ENCODE measurements at places on chromosomes 1 and 21. TPM values are rescaled to one million over a fixed set of nuclear protein-coding genes. Genes with fewer than 3 reads are reported as not detected.

GRCh38 chr1:43947874-43948437, 1.2 kb downstream of the IPO13 start:
- H3K27ac ChIP-seq: no peak overlapping the region
- DNase-seq: no peak
- H3K4me1 ChIP-seq: peaks cover 15% of the 10 kb centered on the region

DNA sequence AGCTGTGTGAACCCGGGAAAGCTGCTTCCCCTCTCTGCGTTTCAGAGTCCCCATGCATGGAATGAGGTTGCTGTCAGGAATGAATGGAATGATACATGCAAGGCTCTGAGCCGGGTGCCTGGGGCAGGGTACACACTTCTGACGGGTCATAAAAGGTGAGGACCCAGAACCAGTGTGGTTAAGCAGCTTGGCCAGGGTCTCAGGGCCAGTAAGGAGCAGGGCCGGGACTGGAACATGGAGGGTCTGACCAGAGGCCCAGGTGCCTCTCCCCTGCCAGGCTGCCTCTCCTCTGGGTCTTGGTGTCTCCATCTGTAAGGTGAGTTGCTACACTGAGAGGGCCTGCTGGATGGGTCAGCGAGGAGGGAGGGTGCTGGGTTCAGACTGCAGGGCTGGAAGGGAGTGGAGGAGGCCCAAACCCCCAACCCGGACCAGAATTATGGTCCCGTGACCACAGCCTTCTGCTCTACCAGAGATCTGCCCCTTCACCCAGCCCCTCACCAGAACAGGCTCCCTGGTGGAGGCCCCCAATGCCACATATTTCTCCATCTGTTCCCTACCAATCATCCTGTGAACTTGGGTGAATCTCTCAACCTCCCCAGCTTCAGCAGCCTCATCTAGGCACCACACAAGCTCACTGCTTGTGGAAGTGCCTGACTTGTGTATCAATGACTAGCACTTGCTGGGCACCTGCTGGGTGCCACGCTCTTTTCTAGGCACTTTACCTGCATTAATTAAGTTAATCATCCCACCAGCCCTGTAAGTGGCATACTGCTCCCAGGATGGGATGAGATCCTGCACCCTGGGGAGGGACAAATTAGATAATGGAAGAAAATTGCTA, 16.2 kb upstream of the LRP8 start:
- H3K27me3 ChIP-seq: no peaks in the 10 kb centered on the region
- H3K4me1 ChIP-seq: no peaks in the 10 kb centered on the region
- no peaks in the 10 kb centered on the region for H3K36me3 ChIP-seq
- H3K27ac ChIP-seq: no peak overlapping the region
- no peak for DNase-seq
- no peak overlapping the region for H3K4me3 ChIP-seq

DNA sequence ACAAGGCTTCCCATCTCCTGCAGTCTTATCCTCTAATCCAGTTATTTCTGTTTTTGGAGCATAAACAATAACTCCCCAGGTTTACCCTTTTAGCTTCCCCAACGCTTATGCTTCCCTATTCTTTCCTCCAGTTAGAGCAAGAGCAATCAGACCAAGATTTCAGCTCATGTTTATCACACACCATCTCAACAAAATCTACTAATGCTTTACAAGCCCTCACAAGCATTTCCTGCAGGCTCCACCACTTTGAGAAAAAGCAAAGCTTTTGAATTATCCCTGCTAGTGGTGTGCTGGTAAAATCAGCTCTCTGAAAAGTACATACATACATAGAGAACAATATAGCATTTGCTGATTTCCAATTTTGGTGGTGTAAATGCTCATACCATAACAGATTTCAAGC, 92.9 kb downstream of the EDEM3 start:
- no peak for DNase-seq
- no peak overlapping the region for H3K27ac ChIP-seq
- H3K4me1 ChIP-seq: peaks cover 8% of the 10 kb centered on the region

DNA sequence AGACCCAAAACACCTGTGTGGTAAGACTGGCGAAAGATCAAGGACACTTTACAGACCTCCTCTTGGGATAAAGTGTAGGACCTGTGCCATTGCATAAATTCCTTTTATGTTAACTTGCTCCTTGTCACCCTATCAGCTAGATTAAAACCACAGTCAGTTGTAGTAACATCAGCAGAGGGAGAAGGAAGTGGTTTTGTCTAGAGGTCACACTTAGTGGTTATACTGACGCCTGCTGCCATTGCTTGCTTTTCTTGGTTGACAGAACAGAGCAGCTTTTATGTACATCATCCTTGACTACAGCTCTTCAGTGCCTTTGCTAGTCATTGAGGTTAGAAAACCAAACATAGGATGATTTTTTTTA, 101.4 kb downstream of the PBX1 start:
- H3K36me3 ChIP-seq: no peaks in the 10 kb centered on the region
- H3K27me3 ChIP-seq: no peaks in the 10 kb centered on the region
- DNase-seq: no peak
- no peak overlapping the region for H3K4me3 ChIP-seq
- peaks cover 7% of the 10 kb centered on the region for H3K4me1 ChIP-seq
- peak overlapping the region; percentile 68 for H3K27ac ChIP-seq

GRCh38 chr1:41500378-41500777, 15.9 kb upstream of the EDN2 start:
- H3K27ac ChIP-seq: peak overlapping the region; percentile 32
- H3K4me3 ChIP-seq: no peak overlapping the region
- peak; percentile 64 for DNase-seq
- H3K27me3 ChIP-seq: no peaks in the 10 kb centered on the region

DNA sequence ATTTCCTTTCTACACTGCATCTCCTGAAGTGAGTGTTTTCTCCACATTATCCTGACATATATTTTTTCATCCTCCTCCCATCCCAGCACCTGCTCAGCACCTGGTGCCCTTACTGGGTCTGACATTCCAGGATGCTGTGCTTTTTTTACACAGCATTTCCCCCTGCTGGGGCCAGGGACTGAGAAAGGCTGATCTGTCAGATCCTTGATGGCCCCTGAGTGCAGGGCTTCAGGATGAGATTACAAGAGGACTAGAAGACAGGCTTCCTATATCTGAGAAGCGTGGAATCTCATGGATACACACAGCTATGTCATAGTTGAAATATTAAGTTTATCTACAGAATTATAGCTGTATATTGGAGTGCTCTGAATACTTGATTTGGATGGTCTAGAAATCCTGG, 24.4 kb downstream of the RCAN1 start:
- no peak overlapping the region for H3K27ac ChIP-seq
- no peak overlapping the region for H3K4me3 ChIP-seq
- DNase-seq: no peak
- H3K4me1 ChIP-seq: no peaks in the 10 kb centered on the region

GRCh38 chr1:32771561-32772280, 45.4 kb downstream of the YARS1 start:
- H3K4me1 ChIP-seq: no peaks in the 10 kb centered on the region
- H3K27me3 ChIP-seq: no peaks in the 10 kb centered on the region
- H3K36me3 ChIP-seq: no peaks in the 10 kb centered on the region
- no peak overlapping the region for H3K4me3 ChIP-seq
- H3K27ac ChIP-seq: no peak overlapping the region

DNA sequence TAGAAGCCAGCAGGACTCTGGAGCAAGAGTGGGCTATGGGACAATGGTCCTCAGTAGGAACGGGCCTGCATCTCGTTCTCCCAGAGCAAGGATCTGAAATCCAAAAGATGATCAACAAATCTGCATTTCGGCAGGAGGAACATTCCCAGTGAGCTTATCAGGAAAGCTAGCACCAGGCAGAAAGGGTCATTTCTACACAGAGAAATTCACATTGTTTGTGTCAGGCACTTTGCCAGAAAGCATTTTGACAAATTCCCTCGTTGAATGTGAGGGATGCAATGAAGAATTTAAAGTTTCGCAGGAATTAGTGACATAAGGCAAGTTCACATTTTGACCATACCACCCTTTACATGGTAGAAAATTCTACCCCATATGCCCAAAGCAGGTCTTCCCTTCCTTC, 31.6 kb upstream of the ETS2 start:
- no peaks in the 10 kb centered on the region for H3K4me1 ChIP-seq
- H3K36me3 ChIP-seq: no peaks in the 10 kb centered on the region
- no peaks in the 10 kb centered on the region for H3K27me3 ChIP-seq

Gene DISP1
- total RNA-seq: 14.7 TPM

Gene RAB25
- not detected for total RNA-seq

Gene FHL3
- total RNA-seq: 31.6 TPM

Gene PCP4
- 5.3 TPM for total RNA-seq

Gene C1QB
- total RNA-seq: 37.9 TPM

Gene ATP1A4
- total RNA-seq: not detected

Gene YARS1
- 19.1 TPM for total RNA-seq

Gene CCT3
- total RNA-seq: 153 TPM

Gene SELE
- 5.6 TPM for total RNA-seq

Gene LTN1
- 31.5 TPM for total RNA-seq

Gene S100A9
- 175 TPM for total RNA-seq
